SHP77 (cell line): ENCODE measurements at places on chromosomes 1 and 21.

- peak; percentile 42 for DNase-seq
Observed at GRCh38 chr1:186482661-186483255, 21.8 kb upstream of the PDC start.

DNA sequence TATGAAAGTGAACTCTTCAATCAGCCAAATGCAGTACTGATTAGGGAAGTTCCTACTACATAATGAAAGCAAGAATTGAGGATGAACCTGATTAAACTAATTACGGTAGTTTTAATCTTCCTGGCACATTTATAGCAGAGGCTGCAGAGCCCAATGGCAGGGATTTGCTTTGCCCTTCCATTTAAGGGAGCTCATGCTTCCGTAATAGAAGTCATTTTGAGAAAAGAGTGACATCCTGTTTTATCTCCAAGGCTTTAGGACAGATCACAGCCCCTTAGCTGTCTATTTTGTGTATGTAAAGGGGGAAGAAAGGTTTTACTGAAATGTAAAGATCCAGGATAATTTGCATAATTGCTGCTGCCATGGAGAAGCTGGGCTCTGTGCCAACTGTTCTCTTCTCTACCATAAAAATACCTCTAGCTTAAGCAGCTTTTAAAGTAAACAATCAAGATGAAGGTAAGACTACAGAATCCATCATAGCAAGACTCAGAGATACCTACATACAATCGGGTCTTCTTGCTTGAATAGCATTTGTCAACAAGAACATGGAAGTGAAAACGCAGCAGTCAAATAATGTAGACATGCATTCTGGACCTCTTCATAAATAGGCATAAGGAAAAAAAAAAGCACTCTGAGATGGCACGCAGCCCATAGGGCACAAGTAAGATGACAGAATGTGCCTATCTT lies 62.5 kb downstream of the ASH1L start:
- DNase-seq, result peak; percentile 59

DNA sequence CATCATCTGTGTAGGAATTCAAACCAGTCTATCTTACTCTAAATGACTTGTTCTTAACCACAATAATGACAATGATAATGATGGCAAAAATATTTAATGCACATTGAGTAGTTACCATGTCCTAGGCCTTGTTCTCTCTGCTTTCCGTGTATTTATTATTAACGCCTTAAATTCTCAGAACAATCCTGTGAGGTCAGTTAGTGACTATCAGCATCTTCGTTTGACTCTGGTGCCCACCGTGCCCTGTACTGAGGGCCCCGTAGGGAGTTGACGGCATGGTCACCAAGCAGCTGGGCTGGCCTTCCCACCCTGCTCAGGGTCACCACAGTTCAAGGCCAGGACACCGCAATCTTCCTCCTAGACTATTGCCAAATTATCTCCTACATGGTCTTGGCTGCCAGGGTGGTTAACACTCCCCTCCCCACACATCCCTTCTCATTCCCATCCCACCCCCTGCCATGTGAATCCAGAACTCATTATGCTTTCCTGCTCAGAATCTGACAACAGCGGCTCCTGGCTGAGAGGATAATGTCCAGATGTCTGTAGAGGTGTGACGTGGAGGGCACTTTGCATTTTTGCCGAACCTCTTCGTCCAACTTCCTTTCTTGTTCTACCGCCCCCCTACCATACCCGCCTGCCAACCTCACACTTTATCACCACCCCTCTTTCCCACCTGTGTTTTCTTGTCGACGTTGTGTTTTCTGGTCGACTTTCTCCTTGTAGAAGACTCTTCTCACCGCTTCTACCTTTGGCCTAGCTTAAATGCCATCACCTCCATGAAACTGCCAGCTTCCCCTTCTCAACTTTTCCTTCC lies 33.4 kb downstream of the IGFN1 start:
- DNase-seq, result no peak

GRCh38 chr1:15296585-15297321 lies 49.7 kb downstream of the FHAD1 start:
- DNase-seq, result no peak

GRCh38 chr1:923131-923990 lies at the start of gene SAMD11:
Gene SAMD11, plus strand, starts transcription at chr1:923923. Its CDS starts 509 bp downstream, at chr1:924432.
- DNase-seq, result peak; percentile 47

- no peak for DNase-seq
Observed at GRCh38 chr1:183780159-183780558, 24.8 kb upstream of the RGL1 start.

GRCh38 chr21:16597753-16598152 lies 868.0 kb downstream of the USP25 start:
- no peak for DNase-seq

GRCh38 chr1:96987186-96987703 lies 265.7 kb downstream of the PTBP2 start:
- no peak for DNase-seq

DNA sequence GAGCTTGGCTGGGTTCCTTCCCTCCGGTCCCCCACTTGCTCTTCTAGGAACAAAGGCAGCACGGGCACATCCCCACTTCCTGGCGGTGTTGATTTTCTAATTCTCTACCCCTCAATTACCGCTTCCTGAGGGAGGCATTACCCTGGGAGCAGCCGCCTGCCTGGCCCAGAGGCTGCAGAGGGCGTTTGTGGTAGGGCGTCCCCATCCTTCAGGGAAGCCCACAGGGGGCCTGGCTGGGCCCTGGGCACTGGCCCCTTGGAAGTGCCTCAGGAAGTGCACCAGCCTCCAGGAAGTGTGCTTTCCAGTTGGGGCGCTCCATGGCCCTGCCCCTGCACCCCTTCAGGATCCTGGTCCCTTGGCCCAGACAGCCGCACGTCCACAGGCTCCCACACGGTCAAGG lies 42.1 kb upstream of the CASZ1 start:
- no peak for DNase-seq

DNA sequence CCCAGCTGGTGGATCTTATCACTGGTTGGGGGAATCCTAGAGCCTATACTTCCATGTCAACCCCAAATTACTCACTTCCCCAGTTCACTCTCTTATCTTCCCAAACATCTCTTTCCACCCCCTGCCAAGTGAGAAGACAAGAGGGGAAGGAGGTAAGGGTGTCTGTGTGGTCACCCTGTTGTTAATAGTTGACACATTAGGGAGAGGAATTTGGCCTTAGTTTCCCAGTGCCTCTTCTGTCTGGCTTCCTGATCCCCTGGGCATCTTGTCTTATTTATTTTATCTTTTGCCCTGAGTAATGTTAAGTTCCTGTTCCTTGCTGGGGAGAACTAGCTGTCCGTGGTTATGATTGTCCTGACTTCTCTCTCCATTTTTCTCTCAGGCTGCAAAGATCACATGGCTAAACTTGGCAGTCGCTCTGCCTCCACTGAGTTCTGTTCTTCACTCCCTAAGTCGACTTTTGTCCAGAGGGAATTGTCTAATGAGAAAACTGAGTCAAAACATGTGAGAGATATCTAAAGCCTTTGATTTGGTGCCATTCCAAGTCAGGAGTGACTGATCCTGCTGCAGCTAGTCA lies 157.1 kb upstream of the SYT6 start:
- no peak for DNase-seq
